ENCODE measurements at places on chromosomes 16 and 17.

DNA sequence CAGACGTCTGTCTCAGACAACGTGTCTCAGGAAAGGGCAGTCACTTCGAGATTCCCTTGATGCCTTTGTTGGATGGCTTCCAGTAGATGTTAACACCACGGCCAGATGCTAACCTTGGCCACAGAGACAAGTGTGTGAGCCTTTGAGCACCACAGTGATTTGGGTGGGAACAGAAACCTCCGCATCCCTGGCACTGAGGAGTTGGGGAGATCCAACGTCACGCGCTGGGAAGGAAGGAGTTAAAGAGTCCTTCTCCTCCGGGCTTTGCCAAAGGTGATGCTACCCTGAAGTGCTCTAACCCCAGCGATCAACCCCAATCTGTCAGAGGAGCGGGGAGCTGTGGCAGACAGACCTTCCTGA, 3.0 kb upstream of the ABR start:
- H3K36me3 ChIP-seq, result no peaks in the 10 kb centered on the region
- no peaks in the 10 kb centered on the region for H3K27me3 ChIP-seq
- no peak overlapping the region for H3K27ac ChIP-seq
- DNase-seq, result no peak

DNA sequence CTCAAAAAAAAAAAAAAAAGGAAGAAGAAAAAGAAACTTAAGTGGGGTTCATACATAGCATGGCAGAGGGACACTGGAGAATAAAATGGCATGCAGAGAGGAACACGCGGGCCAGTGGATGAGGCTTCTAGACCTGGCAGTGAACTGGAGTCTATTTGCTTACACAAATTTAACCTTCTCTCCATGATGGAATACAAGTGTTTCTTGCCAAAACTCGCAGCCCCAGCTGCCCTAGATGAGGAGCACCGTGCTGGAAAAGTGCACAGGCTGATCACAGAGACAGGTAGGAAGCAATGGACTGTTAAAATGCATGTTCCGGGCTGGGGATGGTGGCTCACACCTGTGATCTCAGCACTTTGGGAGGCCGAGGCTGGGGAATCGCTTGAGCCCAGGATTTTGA, 9.3 kb downstream of the SSTR2 start:
- no peak for DNase-seq
- H3K27me3 ChIP-seq, result no peaks in the 10 kb centered on the region
- no peak overlapping the region for H3K27ac ChIP-seq
- no peak overlapping the region for H3K4me3 ChIP-seq

DNA sequence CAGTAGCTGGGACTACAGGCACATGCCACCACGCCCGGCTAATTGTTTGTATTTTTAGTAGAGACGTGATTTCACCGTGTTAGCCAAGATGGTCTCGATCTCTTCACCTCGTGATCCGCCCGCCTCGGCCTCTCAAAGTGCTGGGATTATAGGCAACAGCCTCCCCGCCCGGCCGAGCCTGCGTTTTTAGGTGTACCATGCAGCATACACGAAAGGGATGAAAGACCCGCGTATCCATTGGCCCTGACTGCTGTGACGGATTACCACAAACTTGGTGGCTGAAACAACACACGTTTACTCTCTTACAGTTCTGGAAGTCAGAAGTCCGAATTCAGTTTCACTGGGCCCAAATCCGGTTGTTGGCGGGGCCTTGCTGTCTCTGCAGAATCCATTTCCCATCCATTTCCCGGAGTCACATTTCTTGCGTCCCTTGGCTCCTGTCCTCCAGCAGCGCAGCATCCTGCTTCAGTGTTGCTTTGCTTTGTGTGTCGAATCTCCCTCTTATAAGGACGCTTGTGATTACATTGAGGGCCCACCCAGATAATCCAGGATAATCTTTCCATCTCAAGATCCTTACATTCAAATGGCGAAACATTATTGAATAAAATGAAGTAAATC, 8.3 kb upstream of the GUCY2D start:
- no peak overlapping the region for H3K4me3 ChIP-seq
- H3K27ac ChIP-seq, result no peak overlapping the region
- no peaks in the 10 kb centered on the region for H3K27me3 ChIP-seq
- H3K4me1 ChIP-seq, result no peaks in the 10 kb centered on the region
- no peak for DNase-seq

DNA sequence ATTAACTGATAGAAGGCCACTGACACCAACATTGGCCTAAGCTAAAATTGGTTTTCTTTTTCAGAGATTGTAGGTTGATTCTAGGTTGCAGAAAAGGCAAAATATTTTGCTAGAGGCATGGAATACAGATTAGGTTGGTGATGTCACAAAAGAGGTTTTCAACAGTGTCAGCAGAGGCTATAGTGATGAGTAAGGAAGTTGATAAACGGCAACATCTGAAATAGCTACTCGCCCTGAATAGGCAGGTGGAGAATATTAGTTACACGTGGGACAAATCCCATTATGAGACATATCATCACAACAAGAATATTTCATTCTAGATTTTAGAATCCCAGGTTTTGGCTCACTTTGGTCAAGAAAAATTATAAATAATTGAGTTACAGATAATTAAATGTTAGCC, 1.5 kb upstream of the TOM1L1 start:
- H3K4me1 ChIP-seq, result no peaks in the 10 kb centered on the region
- no peaks in the 10 kb centered on the region for H3K36me3 ChIP-seq
- DNase-seq, result no peak
- no peaks in the 10 kb centered on the region for H3K27me3 ChIP-seq
- H3K4me3 ChIP-seq, result no peak overlapping the region
- no peak overlapping the region for H3K27ac ChIP-seq

DNA sequence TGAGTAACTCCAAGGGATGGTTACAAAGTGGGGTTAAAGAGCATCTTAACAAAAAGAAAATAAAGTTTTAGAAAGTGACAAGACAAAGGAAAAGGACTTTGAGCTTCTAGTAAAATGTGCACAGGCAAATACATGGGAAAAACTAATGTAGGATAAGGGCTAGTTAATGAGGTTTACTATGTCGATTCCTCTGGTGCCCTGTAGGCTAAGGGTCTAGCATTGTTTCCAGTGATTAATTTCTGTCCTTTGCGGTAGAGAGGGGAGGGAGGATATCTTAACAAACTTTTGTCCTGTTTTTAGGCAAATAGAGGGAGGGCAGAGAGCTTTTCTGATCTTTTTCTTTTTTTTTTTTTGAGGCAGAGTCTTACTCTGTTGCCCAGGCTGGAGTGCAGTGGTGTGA, 96.6 kb upstream of the SIAH1 start:
- no peak for DNase-seq
- no peak overlapping the region for H3K27ac ChIP-seq
- no peaks in the 10 kb centered on the region for H3K27me3 ChIP-seq
- no peak overlapping the region for H3K4me3 ChIP-seq

GRCh38 chr17:64785011-64785421, 122.9 kb upstream of the SMURF2 start:
- H3K4me3 ChIP-seq, result no peak overlapping the region
- no peak overlapping the region for H3K27ac ChIP-seq
- peaks cover 50% of the 10 kb centered on the region for H3K36me3 ChIP-seq
- H3K4me1 ChIP-seq, result peaks cover 19% of the 10 kb centered on the region

DNA sequence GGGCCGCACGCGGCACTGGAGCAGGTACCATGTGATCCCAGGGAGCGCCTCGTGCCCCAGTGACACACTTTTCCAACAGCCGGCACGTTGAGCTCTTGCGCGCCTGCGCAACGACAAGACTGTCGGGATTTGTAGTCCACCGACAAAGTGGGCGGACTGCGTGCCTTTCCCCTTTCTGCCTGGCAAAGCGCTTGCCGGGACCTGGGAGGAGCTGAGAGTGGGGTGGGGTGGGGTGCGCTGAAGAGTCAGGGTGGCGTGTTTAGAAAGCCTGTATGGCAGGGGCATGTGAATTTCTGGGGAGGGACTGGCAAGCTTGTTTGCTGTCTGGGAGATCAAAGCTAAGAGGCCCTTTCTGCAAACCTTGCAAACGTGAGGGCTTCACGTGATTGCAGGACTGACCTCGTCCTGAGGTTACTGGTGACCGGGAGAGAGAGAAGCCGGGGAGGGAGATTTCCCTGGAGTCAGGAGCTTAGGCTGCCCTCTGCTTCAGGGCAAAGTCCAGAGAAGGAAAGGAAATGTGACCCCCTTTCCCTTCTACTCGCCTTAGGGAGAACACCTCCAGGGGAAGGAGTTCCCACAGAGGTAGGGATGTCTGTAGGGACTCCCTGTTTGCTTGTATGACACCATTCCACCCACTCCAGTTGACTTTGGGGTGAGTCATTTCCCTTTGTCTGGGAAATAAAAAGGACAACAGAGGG, 429 bp upstream of the NR1D1 start:
- peak overlapping the region; percentile 94 for H3K4me3 ChIP-seq
- H3K27ac ChIP-seq, result peak overlapping the region; percentile 99
- no peaks in the 10 kb centered on the region for H3K27me3 ChIP-seq
- peaks cover 68% of the 10 kb centered on the region for H3K4me1 ChIP-seq
- H3K36me3 ChIP-seq, result peaks cover 16% of the 10 kb centered on the region

DNA sequence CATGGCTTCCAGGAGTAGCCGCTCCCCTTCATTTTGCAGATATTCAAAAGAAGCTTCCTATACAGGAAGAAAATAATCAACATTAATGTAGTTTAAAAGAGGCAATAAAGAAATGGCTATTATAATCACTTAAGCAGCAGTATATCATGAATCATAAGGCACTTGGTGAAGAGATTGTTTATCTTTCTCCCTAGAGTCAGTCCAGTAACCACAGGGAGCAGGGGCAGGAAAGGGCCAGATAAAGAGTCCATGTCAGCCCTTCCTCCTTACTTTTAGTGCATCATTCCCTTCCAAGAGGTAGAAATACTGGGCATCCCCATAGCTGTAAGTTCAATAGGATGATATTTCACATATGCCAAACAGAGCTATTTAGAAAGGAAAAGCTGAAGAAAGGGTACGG, 184.6 kb upstream of the C17orf78 start:
- peaks cover 13% of the 10 kb centered on the region for H3K36me3 ChIP-seq
- H3K27ac ChIP-seq, result no peak overlapping the region
- H3K27me3 ChIP-seq, result no peaks in the 10 kb centered on the region
- H3K4me1 ChIP-seq, result no peaks in the 10 kb centered on the region

- H3K4me1 ChIP-seq, result peaks cover 7% of the 10 kb centered on the region
- DNase-seq, result no peak
- peak overlapping the region; percentile 86 for H3K4me3 ChIP-seq
- H3K27me3 ChIP-seq, result no peaks in the 10 kb centered on the region
- H3K36me3 ChIP-seq, result peaks cover 27% of the 10 kb centered on the region
These were observed 680 bp downstream of the ZNF629 start for GRCh38 chr16:30786115-30786935.

- DNase-seq, result no peak
- no peak overlapping the region for H3K27ac ChIP-seq
- no peak overlapping the region for H3K4me3 ChIP-seq
These were observed 15.4 kb downstream of the ACSM1 start for GRCh38 chr16:20681821-20682760.

GRCh38 chr16:84508502-84508901, 4.0 kb upstream of the MEAK7 start:
- H3K27ac ChIP-seq, result no peak overlapping the region
- no peaks in the 10 kb centered on the region for H3K27me3 ChIP-seq
- no peaks in the 10 kb centered on the region for H3K36me3 ChIP-seq
- no peak for DNase-seq

- no peak overlapping the region for H3K4me3 ChIP-seq
- no peak overlapping the region for H3K27ac ChIP-seq
- peaks cover 53% of the 10 kb centered on the region for H3K36me3 ChIP-seq
- H3K27me3 ChIP-seq, result no peaks in the 10 kb centered on the region
- no peak for DNase-seq
These were observed 10.4 kb downstream of the NCBP3 start for GRCh38 chr17:3835410-3836229.

GRCh38 chr16:27239906-27240655, 28.5 kb downstream of the NSMCE1 start:
- no peaks in the 10 kb centered on the region for H3K36me3 ChIP-seq
- no peaks in the 10 kb centered on the region for H3K27me3 ChIP-seq
- H3K4me3 ChIP-seq, result no peak overlapping the region
- peak; percentile 59 for DNase-seq
- no peak overlapping the region for H3K27ac ChIP-seq

DNA sequence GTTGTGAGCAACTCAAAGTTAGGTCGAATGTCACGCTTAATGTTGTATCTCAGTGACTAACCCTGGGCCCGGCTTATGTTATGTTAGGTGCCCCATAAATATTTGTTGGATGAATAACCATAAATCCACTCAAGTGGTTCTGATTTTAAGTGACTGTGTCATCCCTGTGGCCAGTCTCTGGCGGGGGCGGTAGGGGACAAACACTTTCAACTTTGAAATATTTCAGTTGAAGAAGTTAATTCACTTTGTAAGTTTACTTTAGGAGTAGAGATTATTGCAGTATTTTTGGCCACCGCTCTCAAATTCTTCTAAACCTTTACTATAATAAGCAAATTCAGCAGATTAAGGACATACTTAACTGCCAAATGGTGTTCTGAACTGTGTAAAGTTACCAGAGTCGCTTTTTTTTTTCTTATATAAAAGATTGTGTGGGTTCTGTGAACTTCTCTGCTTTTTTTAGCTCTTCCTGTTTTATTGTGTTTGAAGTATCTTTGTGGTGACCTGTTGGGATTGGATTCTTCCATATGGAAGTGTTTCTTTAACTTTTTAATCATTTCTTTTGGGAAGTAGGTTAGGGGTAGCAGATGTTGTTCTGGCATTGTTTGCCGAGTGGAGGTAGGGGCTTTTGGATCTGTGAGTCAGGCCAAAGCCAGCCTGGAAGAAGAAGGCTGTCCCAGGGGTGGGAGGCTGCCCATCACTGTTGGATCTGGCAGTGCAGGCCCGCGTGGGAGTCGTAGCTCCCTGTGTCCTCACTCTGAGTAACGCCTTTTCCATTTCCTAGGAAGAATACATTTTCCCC, 61.4 kb upstream of the TBX2 start:
- H3K27me3 ChIP-seq, result no peaks in the 10 kb centered on the region
- no peak overlapping the region for H3K4me3 ChIP-seq
- peak overlapping the region; percentile 56 for H3K27ac ChIP-seq
- peaks cover 6% of the 10 kb centered on the region for H3K4me1 ChIP-seq
- no peaks in the 10 kb centered on the region for H3K36me3 ChIP-seq

GRCh38 chr16:10039220-10040096, 142.8 kb downstream of the GRIN2A start:
- peak overlapping the region; percentile 46 for H3K4me3 ChIP-seq
- no peak overlapping the region for H3K27ac ChIP-seq
- H3K36me3 ChIP-seq, result no peaks in the 10 kb centered on the region
- no peaks in the 10 kb centered on the region for H3K4me1 ChIP-seq

DNA sequence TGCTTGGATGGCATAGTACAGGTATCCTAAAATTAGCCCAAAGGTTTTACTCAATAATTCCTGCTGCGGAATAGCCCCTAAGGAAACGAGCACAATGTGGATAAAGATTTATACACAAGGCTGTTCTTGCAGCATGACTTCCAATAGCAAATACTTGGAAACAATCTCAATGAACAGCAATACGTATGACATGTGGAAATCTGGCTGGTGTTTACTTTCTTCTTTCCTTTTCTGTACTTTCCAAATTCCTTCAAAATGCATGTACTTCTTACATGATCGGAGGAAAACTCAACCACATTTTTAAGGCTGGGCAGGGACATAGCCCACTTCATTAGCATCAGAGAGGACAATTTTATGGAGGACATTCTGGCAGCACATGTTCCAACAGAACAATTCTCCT, 86.6 kb downstream of the C16orf95 start:
- peaks cover 14% of the 10 kb centered on the region for H3K4me1 ChIP-seq
- no peak overlapping the region for H3K27ac ChIP-seq
- no peaks in the 10 kb centered on the region for H3K27me3 ChIP-seq
- H3K4me3 ChIP-seq, result no peak overlapping the region

GRCh38 chr17:49031965-49032928, 35.1 kb downstream of the IGF2BP1 start:
- no peak overlapping the region for H3K4me3 ChIP-seq
- H3K36me3 ChIP-seq, result no peaks in the 10 kb centered on the region
- no peaks in the 10 kb centered on the region for H3K27me3 ChIP-seq

GRCh38 chr17:16328997-16329396, 24.3 kb downstream of the CENPV start:
- peak overlapping the region; percentile 40 for H3K27ac ChIP-seq
- DNase-seq, result no peak
- peak overlapping the region; percentile 59 for H3K4me3 ChIP-seq
- H3K27me3 ChIP-seq, result no peaks in the 10 kb centered on the region
